ENCODE measurements at places on chromosomes 3 and 15.

- peak; percentile 26 for DNase-seq
Measured at GRCh38 chr3:123719862-123720453, 135.1 kb upstream of the HACD2 start.

DNA sequence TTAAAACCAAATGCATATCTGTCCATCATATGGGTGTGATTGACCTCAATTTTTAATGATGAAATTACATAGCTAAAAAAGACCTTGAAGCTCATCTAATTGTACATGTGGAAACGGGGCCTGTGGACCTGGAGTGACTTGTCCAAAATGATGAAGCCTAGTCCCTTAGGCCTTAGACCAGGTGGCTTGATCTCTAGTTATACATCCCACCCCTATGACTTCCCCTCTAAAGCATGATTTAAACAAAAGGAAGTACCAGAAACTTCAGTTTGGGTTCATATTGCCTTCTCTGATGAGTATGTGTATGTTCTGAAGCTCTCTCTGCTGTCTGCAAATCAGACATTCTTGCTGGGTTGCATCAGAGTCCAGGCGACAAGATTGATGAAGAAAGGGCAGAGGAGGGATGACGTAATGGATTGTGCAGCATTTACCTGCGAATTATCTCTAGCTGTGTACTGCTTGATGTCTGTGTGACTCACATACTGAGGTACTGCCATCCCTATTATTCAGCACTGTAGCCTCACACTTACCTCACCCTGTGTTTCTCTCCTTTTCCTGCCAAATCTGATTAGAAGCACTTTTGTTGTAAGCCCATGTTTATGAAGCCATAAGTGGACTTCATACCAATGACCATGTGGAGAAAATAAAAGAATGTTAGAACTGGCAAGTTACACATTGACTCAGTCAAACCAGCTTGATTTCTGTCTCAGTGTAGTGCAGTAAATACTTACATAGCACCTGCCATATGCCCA lies 111.5 kb downstream of the FILIP1L start:
- no peak for DNase-seq

DNA sequence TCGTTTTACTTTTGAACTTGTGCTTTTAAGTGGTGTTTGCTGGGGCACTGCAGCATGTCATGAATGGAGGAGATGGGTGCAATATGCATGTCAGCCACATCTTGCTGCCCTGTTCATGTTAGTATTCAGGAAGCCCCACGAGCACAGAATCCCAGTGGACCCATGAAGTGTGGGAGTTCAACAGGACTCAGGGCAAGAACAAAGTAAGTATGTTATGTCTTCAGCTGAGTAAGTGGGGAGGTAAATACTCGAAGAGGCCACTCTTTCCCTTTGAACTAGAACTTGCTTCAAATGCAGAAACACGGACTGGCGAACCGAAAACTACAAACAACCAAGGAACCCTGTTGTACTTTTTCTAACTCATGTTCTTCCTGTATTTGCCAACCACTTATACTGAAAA lies 23.4 kb downstream of the SOX14 start:
- no peak for DNase-seq

DNA sequence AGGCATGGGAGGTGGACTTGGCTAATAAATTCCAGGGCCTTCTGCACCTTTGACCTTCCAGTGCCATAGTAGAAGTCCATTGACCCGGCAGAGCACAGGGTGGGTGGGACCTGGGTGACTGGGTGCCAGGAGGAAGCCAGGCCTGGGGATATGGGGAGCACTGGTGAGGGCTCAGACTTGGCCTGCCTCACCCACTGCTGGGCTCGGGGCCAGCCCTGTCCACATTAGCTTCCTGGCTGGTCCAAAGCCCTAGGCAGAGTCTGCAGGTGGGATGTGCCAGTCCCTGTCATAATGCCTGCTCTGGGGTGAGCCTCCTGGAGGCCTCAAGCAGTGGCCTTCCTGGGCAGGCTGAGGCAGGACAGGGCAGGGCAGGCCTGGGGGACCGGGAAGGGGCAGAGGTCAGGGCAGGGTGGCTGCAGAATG lies 38.1 kb upstream of the CHRNB4 start:
- no peak for DNase-seq

DNA sequence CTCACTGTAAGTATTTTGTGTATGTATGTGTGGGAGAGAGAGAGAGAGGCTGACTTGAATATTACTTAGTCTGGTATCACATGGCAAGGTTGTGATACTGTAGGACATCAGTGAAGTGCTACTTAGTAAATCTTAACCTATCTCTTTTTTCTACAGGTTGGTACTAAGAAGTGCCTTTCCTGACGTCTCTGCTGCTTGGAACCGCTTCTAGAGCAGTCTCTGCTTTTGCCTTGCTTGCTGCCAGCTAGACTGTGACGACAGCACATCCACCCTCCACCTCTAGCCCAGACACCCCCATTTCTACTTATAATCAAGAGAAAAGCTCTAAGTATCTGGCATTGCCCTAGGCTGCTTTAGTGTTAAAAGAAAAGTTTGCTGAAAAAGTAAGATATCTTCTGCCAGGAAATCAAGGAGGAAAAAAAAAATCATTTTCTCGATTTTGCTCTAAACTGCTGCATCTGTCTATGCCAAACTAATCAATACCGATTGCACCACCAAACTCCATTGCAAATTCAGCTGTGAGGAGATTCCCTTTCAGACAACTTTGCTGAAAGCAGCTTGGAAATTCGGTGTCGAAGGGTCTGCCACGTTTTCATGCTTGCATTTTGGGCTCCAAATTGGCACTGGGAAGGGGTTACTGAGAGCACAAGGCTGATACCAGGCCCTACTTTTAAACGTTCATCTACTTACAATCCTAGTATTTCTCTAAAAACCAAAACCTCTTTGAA lies 30.7 kb downstream of the MBNL1 start:
- DNase-seq, result no peak

GRCh38 chr3:171976526-171976925 lies 62.9 kb upstream of the FNDC3B start:
- DNase-seq, result no peak

- no peak for DNase-seq
Measured at GRCh38 chr3:66907136-66907535, 91.0 kb upstream of the KBTBD8 start.

Measured in hypothalamus (tissue), 51 donors.